ENCODE measurements at places on chromosomes 3 and 15.

DNA sequence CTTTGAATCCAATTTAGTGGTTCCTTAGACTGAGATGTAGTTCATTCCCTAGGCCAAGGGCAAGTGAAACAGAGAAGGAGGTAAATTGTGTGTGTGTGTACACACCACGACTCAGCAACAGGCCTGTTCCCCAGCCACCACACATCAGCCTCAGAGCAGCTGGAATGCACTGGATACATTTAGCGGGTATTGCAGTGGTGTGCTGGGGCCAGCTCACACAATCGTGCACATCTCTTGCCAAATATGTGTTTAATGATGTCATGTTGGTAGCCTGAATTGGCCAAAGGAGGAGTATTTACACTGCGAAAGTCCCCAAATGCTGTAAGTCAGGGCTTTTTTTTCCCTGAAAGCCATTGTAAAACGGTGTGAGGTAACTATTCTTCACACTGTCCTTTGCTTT is 82.3 kb downstream of the RBPMS2 start:
- no peak for DNase-seq

GRCh38 chr3:61913701-61914100 is 352.3 kb downstream of the PTPRG start:
- no peak for DNase-seq

GRCh38 chr3:178440043-178440442 is 96.2 kb upstream of the KCNMB2 start:
- no peak for DNase-seq

GRCh38 chr3:63015614-63016309 is 140.5 kb upstream of the CADPS start:
- no peak for DNase-seq

GRCh38 chr15:91385311-91385710 is 285.3 kb downstream of the SV2B start:
- no peak for DNase-seq

DNA sequence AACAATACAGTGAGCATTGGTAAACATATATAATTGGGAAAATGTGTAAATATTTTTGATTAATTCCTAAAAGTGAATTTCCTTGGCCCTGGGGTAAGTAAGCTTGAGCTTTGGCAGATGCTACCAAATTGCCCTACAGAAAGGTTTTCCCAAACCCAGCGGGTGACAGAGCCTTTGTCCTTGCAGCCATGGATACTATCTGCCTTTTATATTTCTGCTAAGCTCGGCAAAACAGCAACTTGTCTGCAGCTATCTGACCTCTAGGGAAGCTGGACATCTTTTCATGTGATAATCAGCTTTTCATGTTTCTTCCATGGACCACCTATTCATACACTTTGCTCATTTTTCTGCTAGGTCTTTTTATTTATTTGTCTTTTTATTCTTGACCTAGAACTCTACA is 64.7 kb upstream of the SEC22A start:
- DNase-seq, result no peak

- no peak for DNase-seq
Measured at GRCh38 chr3:193190146-193190786, 50.8 kb upstream of the PLAAT1 start.

GRCh38 chr3:48695393-48695753 is 9.7 kb upstream of the NCKIPSD start:
- DNase-seq, result no peak

DNA sequence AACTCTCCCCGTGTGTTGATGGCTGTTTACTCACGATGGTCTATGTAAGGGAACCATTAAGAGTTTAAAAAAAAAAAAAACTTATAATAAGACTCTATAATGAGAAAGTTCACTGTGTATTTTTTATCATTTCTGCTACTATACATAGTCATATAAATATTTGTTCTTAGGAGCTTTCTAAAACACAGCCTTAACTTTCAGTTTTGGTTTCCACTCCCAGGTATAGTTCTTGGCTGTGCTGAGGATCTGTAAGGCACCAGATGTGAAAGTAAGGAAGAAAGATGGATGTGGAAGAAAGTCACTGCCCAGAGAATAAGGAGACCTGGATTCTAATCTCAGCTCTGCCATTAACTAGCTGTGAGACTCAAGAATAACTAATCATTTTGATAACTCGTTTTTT is 101.9 kb upstream of the THBS1 start:
- no peak for DNase-seq
